Dorsolateral prefrontal cortex (tissue), 122 donors: ENCODE measurements at places on chromosomes 13 and 19.

DNA sequence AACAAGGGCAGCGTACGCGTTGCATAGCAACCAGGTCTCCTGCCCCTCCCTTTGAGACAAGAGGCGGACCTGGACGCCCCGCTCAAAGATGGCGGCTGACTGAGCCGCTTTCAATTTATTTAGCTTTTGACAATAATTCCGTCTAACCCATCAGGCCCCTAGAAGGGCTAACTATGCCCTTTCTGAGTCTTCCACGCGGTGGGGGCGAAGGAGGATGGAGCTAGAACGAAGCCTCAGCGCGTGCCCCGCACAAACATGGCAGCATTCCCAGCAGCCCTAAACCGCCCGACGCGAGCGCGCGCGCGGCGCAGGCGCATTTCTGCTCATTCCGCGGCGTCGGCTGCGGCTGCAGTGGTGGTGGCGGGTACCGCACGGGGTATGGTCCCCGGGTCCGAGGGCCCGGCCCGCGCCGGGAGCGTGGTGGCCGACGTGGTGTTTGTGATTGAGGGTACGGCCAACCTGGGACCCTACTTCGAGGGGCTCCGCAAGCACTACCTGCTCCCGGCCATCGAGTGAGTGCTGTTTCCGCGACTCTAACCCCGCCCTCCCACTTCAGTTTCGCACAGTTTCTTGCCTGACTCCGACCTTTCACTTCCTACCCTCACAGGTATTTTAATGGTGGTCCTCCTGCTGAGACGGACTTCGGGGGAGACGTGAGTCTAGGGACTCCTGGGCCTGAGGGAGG is at the start of gene MED25:
Gene MED25, plus strand, starts transcription at position 326 of the 685 bp plus-strand sequence. Its CDS starts 53 bp downstream, at position 379.
- DNase-seq = peak; percentile 78

DNA sequence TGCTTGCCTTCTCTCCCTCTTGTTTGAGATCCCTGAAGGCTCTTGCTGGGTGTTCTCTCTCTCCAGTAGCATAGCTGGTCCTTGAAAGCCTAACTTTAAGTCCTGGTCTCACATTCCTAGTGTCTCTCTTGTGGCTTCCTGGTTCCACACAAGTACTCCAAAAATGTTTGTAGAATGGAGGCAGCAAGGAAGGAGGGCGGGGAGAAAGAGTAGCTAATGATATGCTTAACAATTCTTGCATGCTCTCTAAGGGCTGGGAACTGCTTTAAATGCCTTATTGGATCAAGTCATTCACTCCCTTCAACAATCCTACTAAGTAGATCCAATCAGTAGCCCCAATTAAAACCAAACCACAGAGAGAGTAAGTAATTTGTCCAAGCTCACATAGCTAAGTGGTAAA is 357.3 kb downstream of the KLF5 start:
- DNase-seq = no peak

DNA sequence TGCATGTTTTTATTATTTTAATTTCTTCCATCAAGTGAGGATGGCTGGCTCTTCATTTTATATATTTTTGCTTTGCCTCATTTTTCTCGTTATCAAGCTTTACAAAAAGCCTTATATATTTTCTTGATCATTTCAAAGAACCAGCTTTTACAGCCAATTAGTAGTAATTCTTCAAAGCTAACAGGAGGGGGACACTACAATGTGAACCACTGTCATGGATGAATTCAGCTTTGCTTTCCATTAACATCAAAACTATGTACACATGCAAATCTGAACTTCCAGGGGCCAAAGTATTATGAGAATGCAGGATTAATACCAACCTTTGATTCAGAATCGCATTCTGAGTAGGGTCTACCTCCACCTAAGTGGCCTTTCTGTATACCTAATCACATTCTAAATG is 11.1 kb downstream of the UQCRFS1 start:
- DNase-seq = no peak

GRCh38 chr19:5354403-5354802 is 13.8 kb upstream of the PTPRS start:
- DNase-seq = no peak

- no peak for DNase-seq
Measured at GRCh38 chr19:7646426-7646700, 9.5 kb downstream of the STXBP2 start.

- no peak for DNase-seq
Measured at GRCh38 chr13:113625965-113626721, 31.9 kb downstream of the ATP4B start.

DNA sequence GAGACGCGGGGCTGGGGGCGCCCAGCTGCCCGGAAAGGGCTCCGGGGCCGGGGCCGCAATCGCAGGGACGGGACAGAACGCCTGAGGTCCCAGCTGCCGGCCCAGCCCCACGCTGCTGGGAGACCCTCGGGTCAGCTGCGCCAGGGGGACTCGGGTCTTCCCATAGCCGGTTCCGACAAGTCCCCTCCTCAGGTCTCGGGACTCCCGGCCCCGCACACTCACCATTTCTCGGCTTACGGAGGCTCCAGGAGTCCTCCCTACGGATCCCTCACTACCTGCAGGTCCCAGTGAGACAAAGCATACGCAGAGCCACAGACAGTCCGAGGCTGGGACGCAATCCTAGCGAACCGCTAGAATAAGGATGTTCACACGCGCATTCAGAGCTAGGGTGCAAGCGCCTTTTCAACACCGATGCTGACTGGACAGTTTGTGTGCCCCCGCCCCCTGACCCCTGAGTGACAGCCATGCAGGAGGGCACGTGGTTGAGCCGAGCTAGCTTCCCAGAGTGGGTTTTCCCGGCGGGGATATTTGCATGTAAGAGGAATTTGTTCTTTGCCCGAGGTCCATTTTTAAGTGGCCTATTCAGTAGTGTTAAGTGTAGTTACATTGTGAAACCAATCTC is 13.6 kb downstream of the ZNF490 start:
- DNase-seq = peak; percentile 36

- no peak for DNase-seq
Measured at GRCh38 chr13:110269509-110270185, 37.3 kb downstream of the COL4A1 start.

- no peak for DNase-seq
Measured at GRCh38 chr19:23784274-23784673, 25.6 kb upstream of the ZNF681 start.

DNA sequence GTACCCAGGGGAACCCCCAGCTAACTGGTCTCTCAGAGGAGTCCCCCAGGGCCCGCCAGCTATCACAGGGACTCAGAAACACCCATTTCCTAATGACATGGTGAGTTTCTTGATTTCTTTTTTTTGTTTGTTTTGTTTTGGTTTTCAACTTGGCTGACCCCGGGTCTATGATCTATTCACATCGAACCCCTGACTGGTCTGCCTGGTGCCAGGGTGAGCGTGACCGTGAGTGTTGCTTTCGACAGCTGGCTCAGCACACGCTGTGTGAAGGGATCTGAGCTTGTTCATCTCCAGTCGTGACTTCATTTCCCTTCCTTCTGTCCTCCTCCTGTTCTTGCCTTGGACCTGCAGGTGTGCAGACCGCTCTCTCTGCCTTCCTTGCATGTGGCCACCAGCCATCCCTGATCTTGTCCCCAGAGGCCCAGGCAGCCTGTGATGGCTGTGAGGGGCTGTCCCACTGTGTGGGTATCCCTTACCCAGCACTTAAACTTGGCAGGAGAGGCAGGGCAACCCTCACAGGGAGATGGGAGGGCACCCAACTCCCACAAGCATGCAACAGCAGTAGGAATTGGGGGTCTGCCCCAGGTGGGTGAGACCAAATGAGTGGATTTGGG is 26.2 kb downstream of the TMEM161A start:
- no peak for DNase-seq

DNA sequence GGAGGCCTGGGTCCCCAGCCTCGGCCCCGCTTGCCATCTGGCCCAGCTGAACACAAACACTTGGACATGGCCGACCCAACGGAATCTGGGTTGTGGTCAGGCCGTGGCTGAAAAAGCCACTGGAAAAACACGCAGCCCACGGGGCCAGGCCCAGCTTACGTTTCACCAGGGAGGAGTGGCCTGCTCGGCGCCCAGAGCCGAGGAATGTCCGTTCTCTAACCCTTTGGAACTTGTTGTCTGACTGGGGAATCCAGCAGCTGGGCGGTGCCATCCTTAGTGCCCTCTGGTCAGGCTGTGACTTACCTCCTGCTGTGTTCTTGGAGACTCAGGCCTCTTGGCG is 13.8 kb downstream of the CILP2 start:
- DNase-seq = no peak

DNA sequence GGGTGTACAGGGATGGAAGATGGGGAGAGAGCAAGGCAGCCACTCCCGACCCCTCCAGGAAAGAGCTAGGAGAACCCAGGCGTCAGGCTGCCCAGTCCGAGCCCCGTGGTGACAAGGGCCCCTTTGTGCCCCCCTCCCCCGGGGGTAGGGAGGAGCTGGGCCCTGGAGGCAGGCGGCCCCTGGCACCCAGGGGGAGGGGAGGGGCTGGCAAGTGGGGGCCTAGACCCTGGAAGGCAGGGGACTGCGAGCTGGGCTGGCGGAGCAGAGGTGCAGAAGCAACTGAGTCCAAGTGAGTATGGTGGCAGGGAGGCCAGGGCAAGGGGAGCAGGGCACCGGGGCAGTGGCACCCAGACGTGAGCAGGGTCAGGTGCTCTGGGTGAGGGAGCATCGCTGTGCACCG is at the start of gene MAG:
Gene MAG, plus strand, starts transcription at position 246 of the 400 bp plus-strand sequence. CDS start 3,248 bp downstream, outside the sequence.
- peak; percentile 94 for DNase-seq

DNA sequence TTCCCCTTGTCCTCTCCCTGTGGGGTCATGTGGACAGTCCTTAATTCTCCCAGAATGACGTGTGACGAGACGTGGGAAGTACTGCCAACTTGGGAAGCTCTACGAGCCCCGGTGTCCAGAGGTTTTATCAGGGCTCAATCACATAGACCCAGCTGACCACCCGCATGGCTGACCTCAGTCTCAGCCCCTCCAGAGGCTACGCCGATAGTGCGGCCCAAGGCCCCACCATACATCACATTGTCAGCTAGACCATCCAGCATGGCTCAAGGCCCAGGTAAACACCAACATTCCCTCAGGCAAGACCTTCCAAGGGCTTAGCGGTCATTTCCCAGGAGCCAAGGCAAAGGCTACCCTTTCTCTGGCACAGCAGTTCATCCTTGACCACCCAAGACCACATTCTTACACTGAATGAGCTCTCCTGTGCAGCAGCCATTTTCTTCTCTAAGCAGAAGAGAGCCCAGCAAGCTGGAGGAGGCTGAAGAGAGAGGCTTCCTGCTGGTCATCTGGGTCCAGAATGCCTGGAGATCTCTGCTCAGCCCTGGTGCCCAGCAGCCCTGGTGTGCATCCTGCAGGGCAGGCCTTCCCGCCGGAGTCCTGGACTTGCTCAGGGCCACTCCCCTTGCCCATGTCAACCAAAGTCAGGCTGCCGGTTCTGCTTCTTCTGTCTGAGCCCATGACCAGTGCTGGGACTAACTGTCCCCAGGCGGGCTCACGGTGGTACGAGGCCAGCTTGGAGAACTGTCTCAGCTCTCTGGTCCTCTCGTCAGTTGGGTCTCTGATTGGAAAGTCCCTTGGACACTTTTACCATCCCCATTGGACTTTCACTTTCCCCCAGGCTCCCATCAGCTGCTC is 7.9 kb upstream of the F10 start:
- no peak for DNase-seq

DNA sequence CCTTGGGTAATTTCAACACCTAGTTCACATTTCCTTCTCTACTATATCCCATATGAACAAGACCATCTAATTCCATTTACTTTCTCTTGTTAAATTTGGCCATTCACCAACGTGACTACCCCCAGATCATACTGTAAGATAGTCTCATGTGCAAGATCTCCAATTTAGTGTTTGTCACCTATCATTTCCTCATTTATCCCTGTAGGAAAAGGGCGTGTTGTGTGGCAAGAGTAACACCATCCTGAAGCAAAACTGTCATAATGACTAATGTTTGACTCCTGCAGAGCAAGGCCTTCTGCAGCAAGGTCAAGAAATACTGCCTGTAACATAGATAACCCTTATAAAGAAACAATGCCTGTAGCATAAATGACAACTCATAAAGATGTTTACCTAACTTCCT is 51.3 kb downstream of the SUCLA2 start:
- DNase-seq = no peak

DNA sequence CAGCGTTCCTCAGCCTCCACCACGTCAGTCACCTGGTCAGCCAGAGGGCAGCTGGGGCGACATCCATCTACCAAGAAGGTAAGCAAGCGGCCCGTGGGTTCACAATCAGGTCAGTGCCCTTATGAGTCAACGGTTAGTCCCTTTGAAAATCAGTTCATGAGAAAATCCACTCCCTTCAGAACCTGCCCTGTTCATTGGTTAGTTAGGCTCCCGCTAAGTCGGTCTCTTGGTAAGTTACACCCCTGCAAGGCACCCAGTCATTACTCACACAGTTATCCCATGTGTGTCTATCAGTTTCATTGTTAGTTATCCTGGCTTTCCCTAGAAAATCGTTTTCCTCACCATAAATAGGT is 564 bp downstream of the SIGLECL1 start:
- DNase-seq = no peak

GRCh38 chr13:111923991-111924677 is 142.8 kb upstream of the SOX1 start:
- peak; percentile 8 for DNase-seq

- no peak for DNase-seq
Measured at GRCh38 chr19:1171755-1172352, 2.2 kb downstream of the SBNO2 start.

DNA sequence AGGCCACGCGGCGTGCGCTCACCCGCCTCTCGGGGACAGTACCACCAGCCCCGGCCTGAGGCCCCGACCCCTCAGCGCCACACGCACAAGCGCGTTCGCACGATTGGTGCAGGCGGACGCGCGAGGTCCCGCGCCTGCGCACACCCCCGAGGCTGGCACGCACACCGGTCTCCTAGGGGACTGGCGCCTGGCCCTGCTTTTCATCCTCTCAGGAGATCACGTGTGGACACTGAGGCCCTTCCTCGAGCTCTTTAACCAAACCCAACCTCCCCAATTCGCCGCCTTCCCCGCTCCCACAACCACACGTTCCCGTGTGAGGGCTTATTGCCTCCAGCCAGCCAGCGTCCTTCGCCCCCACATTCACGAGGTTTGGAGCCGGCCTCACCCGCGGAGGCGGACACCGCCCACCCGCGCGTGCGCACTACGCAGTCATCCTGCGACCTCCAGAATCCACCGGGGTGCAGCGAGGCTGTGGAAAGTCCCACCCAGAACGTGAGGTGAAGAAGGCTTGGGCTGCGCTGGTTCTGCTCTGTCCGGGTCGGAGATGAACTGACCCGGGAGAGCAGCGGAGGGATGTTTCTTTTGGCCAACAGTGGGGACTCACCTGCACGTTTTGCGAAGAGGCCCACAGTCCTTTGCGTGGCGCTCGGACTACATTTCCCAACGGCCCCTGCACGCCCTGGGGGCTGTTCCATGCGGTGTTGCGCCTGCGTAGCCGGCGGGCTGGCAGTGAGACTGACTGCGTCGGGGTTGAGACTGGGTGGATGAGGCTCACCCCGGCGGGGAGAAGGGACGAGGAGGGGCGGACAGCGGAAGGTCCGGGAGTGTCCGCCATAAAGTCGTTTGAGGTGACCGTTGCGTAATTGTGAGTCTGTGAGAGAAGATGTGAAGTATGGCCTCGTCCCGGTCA is 539 bp upstream of the ZNF667 start:
- DNase-seq = peak; percentile 94
